ENCODE measurements at places on chromosomes 12 and 14.

DNA sequence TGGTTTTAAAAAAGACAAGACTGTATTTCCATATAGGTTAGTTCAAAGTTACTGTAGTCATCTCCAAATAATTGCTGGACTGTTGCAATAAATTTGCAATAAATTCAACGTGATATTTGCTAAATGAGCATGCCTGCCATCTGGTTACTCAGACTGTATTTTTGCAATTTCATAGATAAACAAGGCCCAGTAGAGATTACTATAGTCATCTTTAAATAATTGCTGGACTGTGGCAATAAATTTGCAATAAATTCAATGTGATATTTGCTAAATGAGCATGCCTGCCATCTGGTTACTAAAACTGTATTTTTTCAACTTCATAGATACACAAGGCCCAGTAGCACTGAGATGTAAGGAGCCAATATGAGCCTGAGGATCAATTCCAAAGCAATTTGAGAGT, 5.6 kb downstream of the NTN4 start:
- no peak for DNase-seq

- no peak for DNase-seq
These were observed 4.8 kb downstream of the MYH7 start for GRCh38 chr14:23430723-23431085.

- no peak for DNase-seq
These were observed 78.4 kb upstream of the NUDT4 start for GRCh38 chr12:93299262-93299846.

DNA sequence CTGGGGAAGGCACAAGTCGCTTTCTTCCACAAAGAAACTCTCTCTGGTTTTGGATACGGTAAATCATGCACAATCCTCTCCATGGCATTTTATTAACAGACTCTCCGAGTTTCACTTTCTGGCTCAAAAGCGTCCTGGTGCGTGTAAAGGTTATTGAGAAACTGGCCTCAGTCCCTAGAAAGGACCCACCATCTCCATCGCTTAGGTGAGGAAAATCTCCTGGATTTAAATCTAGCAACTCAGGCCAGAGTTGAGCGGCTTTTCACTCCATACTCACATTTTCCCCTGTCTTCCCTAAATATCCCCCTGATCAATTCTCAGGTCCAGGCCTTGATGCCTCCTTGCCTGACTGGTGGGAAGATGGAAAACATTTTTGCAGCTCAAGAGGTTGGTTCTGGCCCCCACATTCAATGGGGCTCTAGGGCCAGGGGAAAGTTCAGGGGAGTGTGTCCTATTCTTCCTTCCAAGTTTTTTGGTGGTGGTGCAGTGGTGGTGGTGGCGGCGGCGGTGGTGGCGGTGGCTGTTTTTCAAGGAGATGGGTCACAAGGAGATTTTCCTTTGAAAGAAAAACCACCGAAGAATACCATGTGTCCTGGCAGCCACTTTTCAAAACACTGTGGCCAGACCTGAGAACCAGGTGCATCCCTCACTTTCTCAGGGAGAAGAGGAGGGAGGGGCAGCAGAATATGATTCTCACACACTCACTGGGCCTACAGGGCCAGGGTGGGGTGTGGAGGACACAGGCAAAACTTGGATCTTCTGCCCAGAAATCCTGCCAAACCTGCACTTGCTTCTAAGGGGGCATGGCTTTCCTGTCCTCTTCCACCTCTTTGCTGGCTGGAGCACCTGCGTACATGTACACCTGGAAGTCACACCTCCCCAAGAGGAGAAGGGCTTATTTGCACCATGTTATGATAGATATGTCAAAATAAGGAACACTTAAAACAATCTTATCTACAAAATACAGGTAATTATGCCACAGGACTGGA, 46.7 kb upstream of the PNMA1 start:
- no peak for DNase-seq

DNA sequence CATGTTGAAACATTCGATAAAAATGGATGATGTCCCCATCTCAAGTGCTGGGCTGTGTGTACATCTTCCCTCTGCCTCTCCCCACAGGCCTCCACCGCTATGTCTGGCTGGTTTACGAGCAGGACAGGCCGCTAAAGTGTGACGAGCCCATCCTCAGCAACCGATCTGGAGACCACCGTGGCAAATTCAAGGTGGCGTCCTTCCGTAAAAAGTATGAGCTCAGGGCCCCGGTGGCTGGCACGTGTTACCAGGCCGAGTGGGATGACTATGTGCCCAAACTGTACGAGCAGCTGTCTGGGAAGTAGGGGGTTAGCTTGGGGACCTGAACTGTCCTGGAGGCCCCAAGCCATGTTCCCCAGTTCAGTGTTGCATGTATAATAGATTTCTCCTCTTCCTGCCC, 8.6 kb downstream of the PEBP1 start:
- DNase-seq = no peak

DNA sequence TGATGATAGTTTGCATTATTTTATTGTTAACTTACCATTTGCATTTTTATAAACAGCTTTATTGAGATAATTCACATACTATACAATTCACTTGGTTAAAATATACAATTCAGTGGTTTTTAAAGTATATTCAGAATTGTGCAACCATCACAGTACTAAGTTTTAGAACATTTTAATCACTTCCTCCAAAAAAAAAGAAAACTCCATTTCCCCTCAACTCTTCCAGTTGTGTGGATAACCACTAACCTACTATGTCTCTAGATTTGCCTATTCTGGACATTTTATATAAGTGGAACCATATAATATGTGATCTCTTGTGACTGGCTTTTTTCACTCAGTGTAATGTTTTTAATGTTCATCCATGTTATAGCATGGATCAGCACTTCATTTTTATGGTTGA, 41.3 kb downstream of the WNK1 start:
- DNase-seq = no peak

- DNase-seq = no peak
These were observed 164.6 kb downstream of the TMEM117 start for GRCh38 chr12:44000309-44000952.

DNA sequence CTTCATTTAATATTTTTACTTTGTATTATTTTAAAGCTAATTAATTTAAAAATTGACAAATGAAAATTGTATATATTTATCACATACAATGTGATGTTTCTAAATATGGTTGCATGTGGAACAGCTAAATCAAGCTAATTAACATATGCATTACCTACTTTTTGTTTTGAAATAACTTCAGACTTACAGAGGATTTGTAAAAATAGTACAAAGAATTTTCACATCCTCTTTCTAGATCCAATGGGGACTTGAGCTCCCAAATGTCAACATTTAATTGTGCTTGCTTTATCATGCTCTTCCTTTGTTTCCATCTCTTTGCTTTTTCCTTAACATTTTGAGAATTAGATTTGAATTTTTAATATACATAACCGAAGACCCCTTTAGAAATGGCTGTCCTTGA, 6.6 kb downstream of the DCD start:
- DNase-seq = no peak

- DNase-seq = no peak
These were observed 62.5 kb upstream of the MAX start for GRCh38 chr14:65164825-65165135.

Measured in activated naive CD4-positive, alpha-beta T cell treated with anti-CD3 and anti-CD28 coated beads, Interleukin-2, amount 50 U/mL, for 16 hours (primary cell).